Right hindlimb (tissue), 1 donor: ENCODE measurements at places on chromosomes 16 and 17.

DNA sequence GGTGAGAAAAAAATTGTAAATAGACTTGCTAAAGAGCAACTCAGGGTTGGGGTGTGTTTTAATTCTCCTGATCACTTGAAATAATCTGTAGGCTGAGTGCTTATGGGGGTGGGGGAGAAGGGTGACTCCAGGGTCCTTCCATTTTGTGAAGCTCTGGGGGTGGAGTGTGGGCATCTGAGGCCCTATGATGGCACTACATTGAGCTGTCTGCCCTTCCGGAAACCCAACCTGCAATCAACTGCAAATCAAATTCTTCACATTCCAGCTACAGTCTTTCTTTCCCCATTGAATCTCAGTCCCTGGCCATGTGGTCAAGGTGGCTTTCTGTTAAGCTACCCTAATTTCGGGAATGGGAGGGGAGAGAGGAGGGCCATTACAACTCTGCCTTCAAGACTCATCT, 6.0 kb upstream of the CDC6 start:
- no peak for DNase-seq

GRCh38 chr16:67329901-67330300, 3.3 kb downstream of the LRRC36 start:
- no peak for DNase-seq

DNA sequence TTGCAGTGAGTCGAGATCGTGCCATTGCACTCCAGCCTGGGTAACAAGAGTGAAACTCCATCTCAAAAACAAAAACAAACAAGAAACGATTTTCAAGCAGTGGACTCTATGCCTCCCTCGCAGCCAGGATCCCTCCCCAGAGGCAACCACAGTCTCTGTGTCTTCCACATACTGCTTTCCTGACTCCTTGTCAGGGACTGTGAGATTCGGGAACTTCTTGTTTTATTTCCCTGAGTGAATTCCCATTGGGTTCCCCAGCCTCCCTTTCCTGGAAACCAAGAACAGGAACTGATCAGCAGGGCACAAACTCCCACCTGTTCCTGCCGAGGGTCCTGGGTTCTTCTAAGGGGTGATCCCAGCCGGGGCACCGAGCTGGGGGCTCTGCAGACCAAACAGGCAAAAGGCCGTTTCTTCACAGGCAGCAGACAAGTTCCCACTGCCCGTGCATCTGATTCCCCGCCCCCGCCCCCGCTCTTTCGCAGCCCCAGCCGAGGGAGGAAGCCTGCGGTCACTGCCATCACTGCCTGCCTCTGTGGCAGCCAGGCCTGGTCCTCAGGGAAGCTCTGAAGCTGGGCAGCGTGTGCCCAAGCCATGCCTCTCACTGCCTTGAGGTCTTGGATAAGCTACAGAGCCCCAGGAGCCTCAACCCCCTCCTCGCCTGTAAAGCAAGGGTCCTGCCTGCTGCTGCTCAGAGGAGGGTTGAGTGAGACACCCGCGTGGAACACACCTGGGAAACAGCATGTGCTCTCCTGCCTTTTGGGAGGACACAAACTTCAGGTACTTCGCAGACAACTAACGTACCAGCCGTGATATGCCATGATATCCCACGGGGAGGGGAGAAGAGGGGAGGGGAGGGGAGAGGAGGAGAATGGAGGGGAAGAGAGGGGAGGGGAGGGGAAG, 5.5 kb upstream of the PIEZO1 start:
- DNase-seq, result no peak

GRCh38 chr17:73829676-73830280, 185.5 kb upstream of the SDK2 start:
- no peak for DNase-seq

GRCh38 chr17:78885956-78886355, 17.0 kb downstream of the CEP295NL start:
- DNase-seq, result no peak

DNA sequence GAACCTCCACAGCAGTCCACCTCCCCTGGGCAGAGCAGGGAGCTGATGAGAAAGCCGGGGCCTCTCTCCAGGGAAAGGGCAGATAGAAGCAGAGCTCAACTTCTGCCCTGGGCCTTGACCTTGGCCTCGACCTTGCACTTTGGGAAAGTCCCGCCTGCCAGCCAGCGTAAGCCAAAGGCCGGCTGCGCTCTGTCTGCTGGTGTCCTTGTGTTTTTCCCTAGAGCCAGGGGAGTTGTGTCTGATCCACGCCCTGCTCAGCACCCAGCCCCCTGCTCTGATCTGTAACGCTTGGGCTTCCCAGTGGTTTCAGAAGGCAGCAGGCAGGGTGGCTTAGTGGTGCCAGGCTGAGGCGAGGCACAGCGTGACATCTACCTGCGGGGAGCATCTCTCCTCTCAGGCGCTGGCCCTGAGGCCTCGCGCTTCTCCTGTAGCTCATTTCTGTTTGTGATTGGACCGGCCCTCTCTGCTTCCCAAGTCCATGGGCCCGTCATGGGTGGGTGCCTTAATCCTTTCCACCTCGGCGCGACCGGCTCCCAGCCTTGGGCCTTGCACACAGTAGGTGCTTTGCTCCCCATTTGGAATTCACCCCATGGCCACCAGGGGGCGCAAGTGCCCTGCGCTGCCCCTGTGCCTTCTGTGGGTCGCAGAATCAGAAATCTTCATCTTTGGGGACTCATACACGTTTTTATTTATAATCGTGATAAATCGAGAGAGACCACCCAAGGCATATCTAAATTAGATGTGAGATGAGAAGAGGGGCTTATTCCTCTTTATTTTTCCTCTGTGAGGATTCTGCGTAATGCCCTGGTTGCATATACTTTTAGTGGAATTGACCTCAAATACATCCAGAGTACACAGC, 24.2 kb downstream of the SGSH start:
- no peak for DNase-seq

- peak; percentile 41 for DNase-seq
Measured at GRCh38 chr16:56860226-56861020, 4.6 kb upstream of the SLC12A3 start.

DNA sequence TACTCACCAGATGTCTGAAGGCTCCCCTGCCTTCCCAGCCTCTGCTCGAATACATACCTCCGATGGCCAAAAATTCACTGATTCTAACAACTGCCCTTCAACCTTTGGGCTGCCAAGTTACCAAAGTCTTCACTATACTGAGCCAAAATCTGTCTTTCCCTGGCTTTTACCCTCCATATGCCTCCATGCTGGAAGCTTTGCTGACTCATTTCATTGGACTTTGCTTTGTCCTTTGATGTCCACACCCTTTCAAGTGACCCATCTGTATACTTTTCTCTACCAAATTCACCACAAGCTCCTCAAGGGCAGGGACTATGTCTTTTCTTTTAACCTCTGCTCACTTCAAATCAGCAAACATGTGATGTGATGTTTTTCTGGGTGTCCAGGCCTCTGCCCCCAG, 21.0 kb upstream of the MTMR4 start:
- DNase-seq, result no peak

- DNase-seq, result no peak
Measured at GRCh38 chr16:5333991-5334390, 236.4 kb upstream of the EEF2KMT start.

DNA sequence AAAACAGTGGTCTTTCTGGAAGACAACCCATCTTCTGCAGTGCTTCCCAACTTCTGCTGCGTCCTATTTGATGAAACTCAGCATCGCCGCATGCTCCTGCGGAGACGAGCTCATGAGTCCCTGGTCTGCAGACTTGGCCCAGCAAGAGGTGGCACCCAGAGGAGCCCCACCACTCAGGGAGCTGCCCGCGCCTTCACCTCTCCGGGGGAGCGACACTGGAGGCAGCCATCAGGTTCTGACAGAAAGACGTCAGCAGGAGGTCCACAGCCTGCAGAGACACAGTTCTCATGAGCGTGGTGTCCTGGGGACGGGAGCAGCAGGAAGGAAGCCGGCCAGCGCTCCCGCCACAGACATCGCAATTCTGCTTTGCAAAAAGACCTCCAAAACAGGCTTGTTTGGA, 46.1 kb downstream of the FANCA start:
- no peak for DNase-seq

DNA sequence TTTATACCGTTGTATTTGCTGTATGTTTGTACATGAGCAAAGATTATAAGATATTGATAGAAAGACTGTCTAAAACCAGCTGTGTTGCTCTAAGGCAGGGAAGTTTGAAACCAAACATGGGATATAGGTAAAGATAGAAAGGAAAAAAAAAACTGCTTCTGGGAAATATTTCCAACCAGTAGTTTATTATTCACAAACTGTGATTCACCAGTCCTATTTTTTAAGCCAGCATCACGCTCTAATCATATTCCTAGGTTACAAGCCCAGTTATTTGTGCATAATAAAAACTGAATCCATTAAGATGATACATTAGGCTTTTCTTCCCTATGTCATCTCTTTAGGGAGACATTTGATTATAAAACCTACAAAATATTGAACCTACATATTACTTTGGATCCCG, 4.0 kb downstream of the ERN1 start:
- no peak for DNase-seq

GRCh38 chr17:7388856-7389255, 5.5 kb downstream of the PLSCR3 start:
- no peak for DNase-seq

GRCh38 chr16:84919708-84920107, 91.6 kb downstream of the ZDHHC7 start:
- peak; percentile 48 for DNase-seq

- DNase-seq, result no peak
Measured at GRCh38 chr16:10878328-10878643, 1.3 kb downstream of the CIITA start.

GRCh38 chr16:369866-370436, 387 bp downstream of the MRPL28 start:
- peak; percentile 24 for DNase-seq

GRCh38 chr16:1942047-1942809, 771 bp downstream of the MSRB1 start:
- peak; percentile 30 for DNase-seq

DNA sequence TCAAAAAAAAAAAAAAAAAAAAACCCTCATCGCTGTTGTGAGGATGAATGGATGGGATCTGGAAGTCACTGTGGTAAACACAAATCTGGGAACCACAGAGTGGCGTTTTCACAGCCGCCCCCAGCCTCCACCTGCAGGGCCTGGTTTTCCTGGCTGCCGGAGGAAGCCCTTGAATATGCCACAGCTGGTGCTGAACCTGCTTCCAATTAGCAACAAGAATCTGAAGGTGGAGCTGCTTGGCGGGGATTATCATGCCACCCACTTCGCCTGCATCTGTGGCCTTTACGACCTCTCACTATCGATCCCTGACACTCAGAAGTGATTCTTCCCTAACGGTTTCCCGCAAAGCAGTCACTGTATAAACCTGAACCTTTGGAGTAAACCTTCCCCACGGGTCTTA, 16.1 kb downstream of the MRM3 start:
- no peak for DNase-seq

GRCh38 chr16:82769845-82770244, 143.1 kb downstream of the CDH13 start:
- DNase-seq, result no peak

- DNase-seq, result no peak
Measured at GRCh38 chr17:55368706-55369105, 52.9 kb downstream of the MMD start.

GRCh38 chr16:80971819-80972218, 34.9 kb downstream of the CMC2 start:
- DNase-seq, result no peak

GRCh38 chr16:46607529-46607928, 13.7 kb downstream of the SHCBP1 start:
- no peak for DNase-seq

DNA sequence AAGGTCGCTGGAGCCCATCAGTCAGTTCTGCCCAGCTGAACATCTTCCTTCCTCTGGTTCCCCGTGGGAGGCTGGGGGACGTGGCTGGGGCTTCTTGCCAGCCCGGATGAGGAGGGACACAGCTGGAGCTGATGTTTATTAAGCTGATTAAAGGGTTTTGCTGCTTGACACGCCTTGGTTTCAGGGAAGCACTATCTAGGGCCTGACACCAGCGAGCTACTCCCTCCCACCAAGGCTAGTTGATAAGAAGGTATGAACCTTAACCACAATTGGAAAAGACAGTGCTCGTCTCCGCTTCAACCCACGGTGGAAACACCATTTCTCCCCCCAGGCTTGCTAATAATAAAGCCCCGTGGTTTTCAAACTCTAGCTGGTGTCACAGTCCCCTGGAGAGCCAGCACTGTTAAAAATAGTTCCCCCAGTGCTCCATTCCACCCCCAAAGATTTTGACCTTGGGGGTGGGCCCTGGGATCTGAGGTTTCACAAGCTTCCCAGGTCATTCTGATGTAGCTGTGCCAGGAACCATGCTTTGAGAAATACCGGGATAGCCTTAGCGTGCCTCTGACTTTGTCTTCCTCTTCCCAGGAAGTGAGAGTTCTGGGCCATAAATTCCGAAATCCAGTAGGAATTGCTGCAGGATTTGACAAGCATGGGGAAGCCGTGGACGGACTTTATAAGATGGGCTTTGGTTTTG, 5.5 kb downstream of the DHODH start:
- DNase-seq, result no peak

DNA sequence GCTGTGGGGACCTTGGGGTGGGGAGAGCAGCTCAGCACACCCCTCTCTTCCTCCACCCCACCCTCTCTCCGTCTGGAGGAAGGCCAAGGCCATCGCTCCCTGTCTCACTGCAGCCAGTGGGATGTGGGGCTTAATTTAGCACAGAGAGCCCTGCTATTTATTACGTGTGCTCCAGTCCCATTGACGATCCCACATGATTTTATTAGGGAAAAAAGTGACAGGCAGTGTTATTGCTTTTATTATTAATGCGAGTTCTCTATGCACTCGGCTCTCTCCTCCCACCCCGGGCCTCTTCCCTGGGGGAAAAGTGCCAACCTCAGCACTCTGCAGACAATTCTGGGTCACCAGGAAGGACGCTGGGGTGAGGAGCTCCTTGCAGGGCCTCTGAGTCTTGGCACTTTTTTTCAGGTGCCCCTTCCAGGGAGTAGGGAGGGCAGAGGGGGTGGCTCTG, 57.3 kb downstream of the MGAT5B start:
- DNase-seq, result no peak

DNA sequence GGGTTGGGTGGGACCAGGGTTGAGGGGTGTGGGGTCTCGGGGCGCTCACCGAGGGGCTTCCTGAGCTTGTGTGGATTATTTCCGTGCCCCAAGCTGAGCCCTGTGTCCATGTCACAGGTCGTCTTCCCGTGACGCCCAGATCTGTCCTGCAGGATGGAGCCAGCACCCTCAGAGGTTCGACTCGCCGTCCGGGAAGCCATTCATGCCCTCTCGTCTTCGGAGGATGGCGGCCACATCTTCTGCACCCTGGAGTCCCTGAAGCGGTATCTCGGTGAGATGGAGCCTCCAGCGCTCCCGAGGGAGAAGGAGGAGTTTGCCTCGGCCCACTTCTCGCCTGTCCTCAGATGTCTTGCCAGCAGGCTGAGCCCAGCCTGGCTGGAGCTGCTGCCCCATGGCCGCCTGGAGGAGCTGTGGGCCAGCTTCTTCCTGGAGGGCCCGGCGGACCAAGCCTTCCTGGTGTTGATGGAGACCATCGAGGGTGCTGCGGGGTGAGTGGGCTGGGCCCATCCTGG, 1.0 kb downstream of the TELO2 start:
- DNase-seq, result no peak

GRCh38 chr16:15811481-15812400, 45.1 kb downstream of the MYH11 start:
- DNase-seq, result peak; percentile 50
